Activated CD8-positive, alpha-beta memory T cell treated with anti-CD3 and anti-CD28 coated beads, Interleukin-2, amount 50 U/mL, for 48 hours (primary cell): ENCODE measurements at places on chromosomes 2 and 18.

DNA sequence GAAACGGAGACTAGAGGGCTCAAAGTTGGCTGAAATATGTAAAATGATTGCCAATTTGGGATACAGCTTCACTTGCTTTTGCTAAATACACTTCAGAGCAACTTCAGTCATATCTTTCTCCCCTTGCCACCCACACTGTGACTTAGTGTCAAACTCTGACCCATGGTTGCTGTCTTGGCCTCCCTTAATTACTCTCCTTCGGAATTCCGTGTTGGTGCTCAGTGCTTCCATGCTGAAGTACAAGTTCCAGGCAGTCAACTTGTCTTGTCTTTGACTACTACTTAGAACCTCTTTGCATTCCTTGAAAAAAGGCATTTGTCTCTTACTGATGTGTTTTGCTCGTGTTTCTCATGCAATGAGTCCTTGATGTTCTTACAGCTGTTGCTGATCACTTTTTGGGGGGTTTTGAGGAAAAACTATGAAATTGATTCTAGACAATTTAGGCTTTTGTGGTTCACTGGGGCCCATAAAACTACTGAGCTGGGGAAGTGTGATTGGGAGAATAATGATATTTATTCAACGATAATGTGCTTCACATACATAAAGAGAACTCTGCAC lies 146.0 kb downstream of the UBE2E3 start:
- no peak for DNase-seq

- DNase-seq, result no peak
Observed at GRCh38 chr2:221454459-221455105, 117.5 kb downstream of the EPHA4 start.

DNA sequence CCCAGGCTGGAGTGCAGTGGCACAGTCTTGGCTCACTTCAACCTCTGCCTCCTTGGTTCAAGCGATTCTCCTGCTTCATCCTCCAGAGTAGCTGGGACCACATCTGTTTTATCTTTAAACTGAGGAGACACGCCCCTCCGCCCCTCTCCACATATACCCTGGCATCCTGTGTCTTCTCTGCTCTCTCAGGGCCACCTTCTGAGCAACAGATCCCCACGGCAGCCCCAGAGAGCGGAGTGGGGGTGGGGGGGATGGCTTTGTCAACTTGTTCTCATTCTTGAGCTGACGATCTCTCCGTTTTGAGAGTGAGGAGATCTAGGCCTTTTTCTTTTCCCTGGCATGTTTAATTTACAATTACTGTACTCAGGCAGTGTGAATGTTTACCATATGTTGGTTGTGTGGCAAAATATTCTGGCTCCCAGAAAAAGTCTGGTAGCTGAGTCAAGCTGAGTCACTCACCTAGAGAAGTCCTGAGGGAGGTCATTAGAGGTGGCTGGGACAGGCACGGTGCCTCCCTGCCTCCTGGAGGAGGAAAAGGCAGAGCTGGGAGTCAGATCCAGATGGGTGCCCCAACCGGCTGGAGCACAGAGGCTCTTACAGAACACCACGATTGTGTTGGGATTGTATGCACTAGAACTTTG lies 19.5 kb upstream of the ID2 start:
- DNase-seq, result no peak

DNA sequence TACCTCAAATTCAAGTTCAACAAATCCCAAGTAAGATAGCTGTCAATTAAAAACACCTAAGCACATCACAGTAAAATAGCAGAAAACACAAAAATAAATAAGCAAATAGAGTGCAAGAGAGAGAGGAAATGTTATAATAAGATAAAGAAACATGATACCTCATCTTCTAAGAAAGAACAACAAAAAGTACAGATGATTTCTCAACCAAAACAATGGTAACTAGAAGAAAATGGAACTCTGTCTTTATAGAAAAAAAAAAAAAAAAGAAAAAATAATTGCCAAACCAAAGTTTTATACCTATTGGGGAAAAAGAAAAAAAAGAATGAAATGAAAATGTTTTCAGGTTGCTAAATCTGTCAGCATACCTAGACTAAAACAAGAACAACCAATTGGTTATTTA lies 1253.5 kb upstream of the CDH2 start:
- no peak for DNase-seq

DNA sequence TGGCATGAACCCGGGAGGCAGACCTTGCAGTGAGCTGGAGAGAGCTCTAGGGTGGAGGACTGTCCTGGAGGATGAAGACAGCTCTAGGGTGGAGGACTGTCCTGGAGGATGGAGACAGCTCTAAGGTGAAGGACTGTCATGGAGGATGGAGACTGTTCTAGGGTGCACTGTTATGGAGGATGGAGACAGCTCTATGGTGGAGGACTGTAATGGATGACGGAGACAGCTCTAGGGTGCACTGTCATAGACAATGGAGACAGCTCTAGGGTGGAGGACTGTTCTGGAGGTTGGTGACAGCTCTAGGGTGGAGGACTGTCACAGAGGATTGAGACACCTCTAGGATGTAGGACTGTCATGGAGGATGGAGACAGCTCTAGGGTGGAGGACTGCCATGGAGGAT lies 21.1 kb upstream of the KCNG2 start:
- no peak for DNase-seq

- no peak for DNase-seq
Observed at GRCh38 chr2:188478724-188479123, 187.1 kb downstream of the GULP1 start.

- peak; percentile 34 for DNase-seq
Observed at GRCh38 chr2:9820020-9820973, 23.0 kb upstream of the TAF1B start.

DNA sequence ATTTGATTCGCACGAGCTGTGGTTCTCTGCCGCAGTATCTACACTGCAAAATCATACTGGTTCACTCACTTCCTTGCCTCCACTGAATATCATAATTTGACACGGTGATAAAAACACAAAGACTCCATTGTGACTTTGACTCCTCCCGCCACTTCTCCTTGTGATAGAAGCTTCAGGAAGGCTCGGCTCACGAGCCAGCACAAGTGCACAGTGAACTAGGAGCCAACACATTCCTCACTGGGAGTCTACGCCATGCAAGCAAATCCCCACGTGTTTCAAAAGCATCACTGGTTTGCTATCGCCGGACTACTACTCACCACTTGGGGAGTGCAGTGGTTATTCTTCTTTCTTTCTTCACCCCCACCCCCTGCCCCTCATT lies 293.3 kb upstream of the PARD3B start:
- no peak for DNase-seq

- DNase-seq, result no peak
Observed at GRCh38 chr2:206160807-206161179, 1.1 kb downstream of the EEF1B2 start.

DNA sequence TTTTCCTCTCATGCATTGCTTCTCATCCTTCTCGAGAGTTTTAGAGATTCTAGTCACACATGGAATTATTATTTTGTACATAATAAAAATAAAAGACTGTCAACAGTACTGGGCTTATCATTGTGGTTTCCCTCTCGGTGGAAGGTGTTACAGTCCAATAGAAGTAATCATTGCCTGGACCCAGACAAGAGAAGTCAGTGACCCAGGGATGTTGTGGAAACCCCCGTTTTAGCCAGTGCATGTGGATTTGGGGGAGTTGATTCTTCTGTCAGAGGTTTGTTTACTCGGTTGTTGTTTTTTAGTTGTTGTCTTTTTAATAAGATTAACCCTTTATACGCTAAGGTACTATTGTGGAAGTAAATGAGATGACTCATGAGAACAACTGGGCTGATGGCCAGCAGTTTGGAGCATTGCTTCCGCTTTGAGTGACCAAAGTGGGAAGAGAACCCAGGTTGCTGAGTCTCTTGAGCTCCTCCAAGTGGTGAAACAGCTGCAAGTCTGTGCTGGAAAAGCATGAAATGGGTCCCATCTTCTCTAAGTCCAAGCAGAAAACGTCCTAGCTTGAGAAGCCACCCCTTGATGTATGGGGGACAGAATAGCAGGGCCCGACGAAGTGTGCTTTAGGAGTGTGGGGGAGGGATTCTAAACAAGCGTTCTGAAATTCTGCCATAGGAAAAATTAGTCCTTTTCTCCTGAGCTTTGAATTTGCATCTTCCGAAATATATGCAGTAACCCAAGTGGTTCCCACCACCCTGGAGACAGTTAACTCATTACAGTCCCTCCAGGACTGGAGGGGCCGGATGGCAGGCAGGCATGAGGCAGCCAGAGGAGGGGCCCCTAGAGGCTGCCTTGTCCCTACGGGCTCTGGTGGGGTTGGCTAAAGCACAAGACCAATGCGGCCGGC lies 61.8 kb upstream of the GPR45 start:
- no peak for DNase-seq

- DNase-seq, result no peak
Observed at GRCh38 chr18:74290794-74291471, 830 bp downstream of the CYB5A start.

GRCh38 chr2:43194121-43194869 lies 32.1 kb downstream of the ZFP36L2 start:
- no peak for DNase-seq

GRCh38 chr2:10123281-10123680 lies 742 bp downstream of the RRM2 start:
- DNase-seq, result no peak

DNA sequence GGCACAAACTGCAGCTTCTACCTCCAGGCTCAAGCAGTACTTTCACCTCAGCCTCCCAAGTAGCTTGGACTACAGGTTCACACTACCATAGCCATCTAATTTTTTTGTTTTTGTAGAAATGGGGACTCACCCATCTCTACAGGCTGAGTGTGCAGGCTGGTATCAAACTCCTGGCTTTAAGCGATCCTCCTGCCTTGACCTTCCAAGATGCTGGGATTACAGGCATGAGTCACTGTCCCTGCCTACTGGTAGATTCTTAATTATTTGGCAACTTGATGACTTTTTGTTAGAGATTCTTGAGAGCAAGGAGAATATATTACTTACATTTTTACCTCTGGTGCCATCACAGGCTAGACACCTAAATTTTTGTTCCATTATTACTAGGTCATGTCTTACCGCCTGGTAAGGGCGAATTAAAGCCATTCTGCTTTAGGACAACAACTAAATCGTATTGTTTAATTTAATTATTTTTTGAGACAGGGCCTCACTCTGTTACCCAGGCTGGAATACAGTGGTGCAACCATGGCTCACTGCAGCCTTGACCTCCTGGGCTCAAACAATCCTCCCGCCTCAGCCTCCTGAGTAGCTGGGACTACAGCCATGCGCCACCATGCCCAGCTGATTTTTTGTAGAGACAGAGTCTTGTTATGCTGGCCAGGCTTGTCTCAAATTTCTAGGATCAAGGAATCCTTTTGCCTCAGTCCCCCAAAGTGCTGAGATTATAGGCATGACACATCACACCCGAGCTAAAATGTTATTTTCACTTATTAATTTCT lies 15.7 kb downstream of the DYNC1I2 start:
- DNase-seq, result no peak

DNA sequence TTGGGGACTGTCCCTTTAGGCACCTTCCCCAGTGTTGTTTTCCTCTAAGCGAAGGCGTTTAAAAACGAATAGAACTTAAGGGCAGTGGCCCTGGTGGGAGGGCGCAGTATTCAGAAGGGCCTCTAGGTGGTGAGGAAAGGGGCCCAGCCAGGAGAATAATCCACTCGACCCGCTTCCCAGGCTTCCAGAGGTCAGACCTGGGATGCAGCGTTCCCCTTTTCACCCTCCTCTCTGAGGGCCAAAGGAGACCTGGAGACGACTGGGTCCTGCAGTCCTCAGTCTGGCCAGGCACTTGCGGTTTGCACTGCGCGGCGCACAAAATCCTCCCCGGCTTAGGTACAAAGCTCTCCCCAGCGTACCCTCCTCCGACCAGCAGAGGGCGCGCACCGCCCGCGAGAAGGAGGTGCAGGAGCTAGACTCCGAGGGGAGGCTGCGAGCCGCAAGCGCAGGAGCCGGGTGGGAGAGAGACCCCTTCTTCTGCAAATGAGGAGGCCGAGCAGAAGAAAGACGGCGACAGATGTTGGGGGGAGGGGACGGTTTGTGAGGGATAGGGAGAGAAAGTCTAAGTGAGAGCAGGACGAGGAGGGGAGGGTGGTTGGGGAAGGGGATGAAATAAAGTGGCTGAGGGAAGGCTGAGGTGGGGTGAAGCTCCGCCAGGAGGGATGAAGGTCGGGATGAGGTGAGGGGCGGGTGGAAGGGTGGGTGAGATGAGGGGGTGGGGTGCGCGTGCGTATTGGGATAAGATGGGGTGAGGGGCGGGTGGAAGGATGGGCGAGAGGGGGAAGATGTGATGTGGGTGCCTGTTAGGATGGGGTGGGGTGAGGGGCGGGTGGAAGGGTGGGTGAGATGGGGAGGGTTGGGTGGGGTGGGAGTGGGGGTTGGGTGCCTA lies 4.9 kb downstream of the FEV start:
- DNase-seq, result peak; percentile 95

DNA sequence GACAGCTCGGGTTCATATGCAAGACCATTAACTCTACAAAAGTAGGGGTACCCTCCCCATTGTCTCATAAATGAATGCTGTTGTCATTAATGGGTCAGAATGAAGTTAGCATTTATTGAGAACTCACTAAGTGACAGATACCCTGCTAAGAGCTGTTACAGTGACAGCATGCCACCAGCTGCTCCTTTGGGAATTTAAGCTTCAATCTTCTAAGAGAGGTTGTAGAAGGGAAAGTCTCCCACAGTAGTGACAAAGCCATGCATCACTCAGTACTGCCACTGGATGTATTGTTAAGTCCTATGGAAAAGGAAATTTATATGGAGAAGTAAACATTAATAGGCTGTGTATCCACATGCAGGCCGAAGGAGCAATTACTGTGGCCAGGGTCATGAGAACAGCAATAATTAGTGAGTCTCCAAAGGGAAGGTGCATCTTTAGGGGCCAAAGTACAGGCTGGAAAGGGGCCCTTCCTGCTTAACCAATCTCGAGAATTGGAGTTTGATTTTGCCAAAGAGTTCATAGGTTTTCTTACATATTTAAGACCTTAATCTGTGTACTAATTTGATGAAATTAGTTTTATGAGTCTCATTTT lies 64.5 kb upstream of the FAM124B start:
- no peak for DNase-seq

DNA sequence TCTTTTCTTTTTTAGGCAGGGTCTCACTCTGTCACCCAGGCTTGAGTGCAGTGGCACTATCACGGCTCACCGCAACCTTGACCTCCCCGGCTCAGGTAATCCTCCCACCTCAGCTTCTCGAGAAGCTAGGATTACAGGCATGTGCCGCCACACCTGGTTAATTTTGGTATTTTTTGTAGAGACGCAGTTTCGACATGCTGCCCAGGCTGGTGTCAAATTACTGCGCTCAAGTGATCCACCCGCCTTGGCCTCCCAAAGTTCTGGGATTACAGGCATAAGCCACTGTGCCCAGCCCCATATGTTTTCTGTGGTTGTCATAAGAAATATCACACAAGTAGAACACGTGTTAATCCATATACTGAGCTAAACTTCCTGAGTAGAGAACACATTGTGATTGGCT lies 14.6 kb downstream of the ENOSF1 start:
- no peak for DNase-seq

- DNase-seq, result peak; percentile 29
Observed at GRCh38 chr2:74893332-74893731, 59.4 kb downstream of the HK2 start.

GRCh38 chr18:23968638-23969604 lies 45.6 kb upstream of the TTC39C start:
- DNase-seq, result no peak

DNA sequence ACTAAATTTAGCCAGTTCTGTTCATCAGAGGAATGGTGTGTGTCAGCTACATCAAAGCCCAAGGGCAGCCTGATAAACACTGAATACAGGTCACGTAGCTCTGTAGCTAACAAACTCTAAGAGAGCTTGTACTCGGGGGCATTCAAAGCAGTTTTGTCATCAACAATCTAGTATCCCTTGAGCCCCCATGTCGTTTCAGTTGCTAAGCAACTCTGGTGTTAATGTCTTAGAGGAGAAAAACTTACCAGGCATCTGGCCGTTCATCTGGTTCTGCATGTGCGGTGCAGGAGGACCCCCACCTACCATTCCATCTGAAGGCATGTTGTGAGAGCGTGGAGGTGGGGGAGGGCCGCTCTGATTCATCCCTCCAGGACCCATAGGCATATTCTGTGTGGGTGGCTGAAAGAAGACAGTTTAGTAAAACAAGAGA lies 33.1 kb downstream of the SS18 start:
- no peak for DNase-seq
